ENCODE measurements at places on chromosomes 13 and 19.
A peak's percentile ranks its signal among the peaks of the same experiment; 100 is the strongest.

DNA sequence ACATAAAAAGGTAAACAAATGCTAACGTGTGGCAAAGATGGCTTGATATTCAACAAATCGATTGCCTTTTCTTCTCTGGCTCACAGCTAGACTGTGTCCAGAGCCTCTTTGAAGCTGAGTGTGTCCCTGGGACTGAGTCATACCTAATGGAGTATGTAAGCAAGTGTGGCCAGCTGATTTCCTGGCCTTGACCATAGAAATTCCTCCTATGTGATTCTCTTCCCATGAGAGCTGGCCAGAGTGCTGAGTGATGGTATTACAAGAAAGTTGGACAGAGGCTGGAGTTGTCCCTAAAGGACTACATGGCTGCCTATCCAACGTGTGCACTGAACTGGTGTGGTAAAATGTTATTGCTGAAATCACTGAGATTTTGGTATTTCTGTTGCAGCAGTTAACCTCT, 320.1 kb upstream of the SLC10A2 start:
- DNase-seq = no peak

GRCh38 chr13:101053301-101054093, 362.8 kb downstream of the NALCN start:
- DNase-seq = no peak

GRCh38 chr13:26017196-26017921, 34.5 kb downstream of the SHISA2 start:
- DNase-seq = no peak

DNA sequence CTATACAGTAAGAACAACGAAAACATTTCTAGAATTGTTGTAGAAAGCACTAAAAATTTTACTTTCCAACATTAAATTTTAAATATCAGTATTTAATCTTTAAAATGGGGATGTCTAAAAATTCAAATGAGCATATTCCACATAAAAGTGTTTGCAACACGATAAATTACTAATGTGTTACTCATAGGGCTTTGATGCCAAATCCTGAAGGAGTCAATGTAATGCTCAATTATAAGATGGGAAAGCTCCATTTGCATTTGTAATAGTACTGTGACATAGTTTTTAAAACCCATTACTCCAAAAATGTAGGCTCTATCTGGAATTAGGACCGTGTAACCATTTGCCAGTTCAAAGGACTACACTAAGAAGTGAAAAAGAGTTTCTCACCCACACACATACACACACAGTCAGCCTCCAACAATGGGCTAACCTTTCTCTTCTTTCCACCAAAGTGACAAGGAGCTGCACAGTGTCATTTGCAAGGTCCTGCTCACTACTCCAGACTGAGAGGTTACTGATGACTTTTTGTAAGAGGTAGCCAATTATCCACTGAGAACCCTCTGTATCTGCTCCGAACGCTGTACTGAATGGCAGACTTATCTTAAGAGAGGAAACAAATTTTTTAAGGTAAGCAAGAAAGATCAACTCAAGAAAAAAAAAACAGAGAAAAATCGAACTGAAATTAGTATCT, 26.1 kb upstream of the EEF1AKMT1 start:
- no peak for DNase-seq

GRCh38 chr13:41931337-41931736, 29.6 kb downstream of the VWA8 start:
- DNase-seq = no peak

DNA sequence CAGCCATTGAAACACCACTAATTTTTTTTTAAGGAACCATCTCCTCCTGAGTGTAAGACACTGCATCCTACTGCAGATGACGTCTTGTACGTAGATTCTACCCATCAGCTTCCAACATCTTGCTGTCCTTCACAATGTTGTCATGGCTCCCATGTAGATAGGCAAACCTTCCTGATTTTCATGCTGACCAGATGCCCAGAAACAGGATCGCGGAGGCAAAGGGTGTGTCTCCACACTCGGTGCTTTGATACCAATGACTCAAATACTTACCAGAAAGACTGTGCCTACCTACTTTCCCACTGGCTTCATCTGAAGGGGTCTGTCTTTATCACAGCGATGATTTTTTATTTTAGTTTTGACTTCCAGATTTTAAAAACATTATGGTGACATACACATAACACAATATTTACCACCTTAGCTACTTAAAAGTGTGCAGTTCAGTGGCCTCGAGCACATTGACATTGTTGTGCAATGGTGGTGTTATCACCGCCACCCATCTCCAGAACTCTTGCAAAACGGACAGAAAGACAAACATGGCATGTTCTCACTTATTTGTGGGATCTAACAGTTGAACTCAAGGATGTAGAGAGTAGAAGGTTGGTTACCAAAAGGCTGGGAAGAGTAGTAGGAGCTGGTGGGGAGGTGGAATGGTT, 94.0 kb upstream of the PEG3 start:
- no peak for DNase-seq

DNA sequence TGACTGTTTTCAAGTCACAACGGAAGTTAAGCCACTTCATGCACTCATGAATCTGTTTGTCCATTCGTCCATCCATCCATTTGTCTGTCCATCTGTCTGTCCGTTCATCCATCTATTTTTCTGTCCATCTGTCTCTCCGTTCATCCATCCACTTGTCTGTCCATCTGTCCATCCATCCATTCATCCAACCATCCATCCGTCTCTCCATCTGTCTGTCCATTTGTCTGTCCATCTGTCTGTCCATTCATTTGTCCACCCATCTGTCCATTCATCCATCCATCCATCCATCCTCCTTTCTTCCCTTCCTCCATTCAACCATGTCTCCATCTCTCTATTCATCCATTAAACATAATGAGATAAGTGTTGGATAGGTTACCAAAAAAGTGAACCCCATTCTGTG, 123.5 kb upstream of the UQCRFS1 start:
- DNase-seq = no peak

- no peak for DNase-seq
Measured at GRCh38 chr13:104833221-104833620, 1702.2 kb downstream of the EFNB2 start.

DNA sequence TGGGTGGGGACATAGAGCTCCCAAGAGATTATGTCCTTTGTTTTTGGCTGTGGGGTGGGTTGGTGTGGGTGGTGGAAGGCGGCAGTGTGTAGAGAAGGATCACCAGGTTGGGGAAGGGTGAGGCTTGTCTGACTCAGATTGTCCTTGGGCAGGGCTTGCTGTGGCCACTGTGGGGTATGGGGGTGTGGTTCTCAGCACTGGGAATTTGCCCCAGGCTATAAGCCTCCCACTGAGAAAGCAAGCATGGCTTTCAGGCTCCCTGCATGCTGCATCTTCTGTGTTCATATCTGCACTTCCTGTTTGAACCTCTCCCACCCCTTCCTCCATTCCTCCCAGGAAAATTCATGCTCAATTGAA, 34.9 kb downstream of the DNAJC15 start:
- DNase-seq = peak; percentile 51

- DNase-seq = no peak
Measured at GRCh38 chr13:109963384-109963783, 177.0 kb upstream of the IRS2 start.

DNA sequence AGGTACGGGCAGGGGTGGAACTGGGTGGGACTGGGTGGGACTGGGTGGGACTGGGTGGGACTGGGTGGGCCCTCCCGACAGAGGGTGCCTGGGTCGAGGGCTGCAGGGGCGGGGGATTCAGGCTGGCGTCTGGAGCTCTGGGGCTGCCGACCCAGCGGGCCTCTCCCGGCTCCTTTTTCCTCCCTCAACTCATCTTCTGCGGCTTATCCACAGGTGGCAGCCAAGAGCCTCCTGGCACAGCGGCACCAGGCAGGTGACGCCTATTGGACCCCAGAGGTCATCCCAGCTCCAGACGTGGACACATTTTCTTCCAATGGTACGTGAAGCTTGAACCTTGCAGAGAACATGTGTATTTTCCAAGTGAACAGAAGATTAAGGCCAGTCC, 533 bp downstream of the ZNF544 start:
- DNase-seq = peak; percentile 14

GRCh38 chr19:45503909-45504308, 3.4 kb upstream of the VASP start:
- no peak for DNase-seq

GRCh38 chr13:52846567-52847321, 1.7 kb downstream of the PCDH8 start:
- no peak for DNase-seq

DNA sequence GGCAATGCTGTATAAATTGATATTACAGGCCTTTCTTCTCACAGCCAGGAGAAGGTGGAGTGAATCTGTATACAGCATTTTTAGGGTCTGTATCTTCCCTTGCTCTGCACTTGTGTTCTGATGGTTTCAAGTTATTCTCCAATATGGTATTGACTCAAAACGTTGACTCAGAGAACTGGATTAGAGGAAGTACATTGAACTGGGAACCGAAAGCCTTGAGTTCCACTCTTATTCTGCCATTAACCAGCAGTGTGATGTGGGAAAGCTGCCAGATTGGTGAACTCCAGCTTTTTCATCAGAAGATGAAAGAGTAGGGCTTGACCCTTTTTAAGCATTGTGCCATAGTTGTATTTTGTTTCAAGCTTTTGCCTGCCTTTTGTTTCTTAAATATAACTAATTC, 167.7 kb downstream of the SPRY2 start:
- DNase-seq = no peak

- DNase-seq = peak; percentile 78
Measured at GRCh38 chr19:10000171-10000826, 10.0 kb downstream of the COL5A3 start.

DNA sequence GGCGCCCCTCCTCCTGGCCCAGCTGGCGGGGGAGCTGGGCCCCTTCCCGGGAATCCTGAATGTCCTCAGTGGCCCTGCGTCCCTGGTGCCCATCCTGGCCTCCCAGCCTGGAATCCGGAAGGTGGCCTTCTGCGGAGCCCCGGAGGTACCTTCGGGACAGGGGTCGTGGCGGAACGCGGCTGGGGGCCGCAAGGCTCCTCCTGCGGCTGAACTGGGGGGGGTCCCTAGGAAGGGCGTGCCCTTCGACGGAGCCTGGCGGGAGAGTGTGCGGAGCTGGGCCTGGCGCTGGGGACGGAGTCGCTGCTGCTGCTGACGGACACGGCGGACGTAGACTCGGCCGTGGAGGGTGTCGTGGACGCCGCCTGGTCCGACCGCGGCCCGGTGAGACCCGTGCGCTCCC, 8.6 kb downstream of the ALDH16A1 start:
- no peak for DNase-seq

GRCh38 chr19:54425382-54425723, 10.1 kb downstream of the TTYH1 start:
- DNase-seq = no peak

GRCh38 chr19:19568802-19569756, 31.0 kb downstream of the CILP2 start:
- no peak for DNase-seq

DNA sequence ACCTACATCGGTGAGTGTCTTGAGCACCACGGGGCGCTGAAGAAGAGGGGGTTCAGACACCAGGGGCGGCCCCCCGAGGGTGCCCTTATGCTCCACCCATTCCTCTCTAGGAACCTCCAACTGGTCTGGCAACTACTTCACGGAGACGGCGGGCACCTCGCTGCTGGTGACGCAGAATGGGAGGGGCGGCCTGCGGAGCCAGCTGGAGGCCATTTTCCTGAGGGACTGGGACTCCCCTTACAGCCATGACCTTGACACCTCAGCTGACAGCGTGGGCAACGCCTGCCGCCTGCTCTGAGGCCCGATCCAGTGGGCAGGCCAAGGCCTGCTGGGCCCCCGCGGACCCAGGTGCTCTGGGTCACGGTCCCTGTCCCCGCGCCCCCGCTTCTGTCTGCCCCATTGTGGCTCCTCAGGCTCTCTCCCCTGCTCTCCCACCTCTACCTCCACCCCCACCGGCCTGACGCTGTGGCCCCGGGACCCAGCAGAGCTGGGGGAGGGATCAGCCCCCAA, 12.1 kb downstream of the HIPK4 start:
- DNase-seq = no peak

GRCh38 chr13:41456768-41457588, at the start of gene RGCC:
TSS of gene RGCC (plus strand) at chr13:41457550. CDS start at chr13:41457708, 158 bp downstream.
- peak; percentile 80 for DNase-seq

- DNase-seq = no peak
Measured at GRCh38 chr19:51158474-51159129, 16.5 kb downstream of the SIGLEC7 start.

DNA sequence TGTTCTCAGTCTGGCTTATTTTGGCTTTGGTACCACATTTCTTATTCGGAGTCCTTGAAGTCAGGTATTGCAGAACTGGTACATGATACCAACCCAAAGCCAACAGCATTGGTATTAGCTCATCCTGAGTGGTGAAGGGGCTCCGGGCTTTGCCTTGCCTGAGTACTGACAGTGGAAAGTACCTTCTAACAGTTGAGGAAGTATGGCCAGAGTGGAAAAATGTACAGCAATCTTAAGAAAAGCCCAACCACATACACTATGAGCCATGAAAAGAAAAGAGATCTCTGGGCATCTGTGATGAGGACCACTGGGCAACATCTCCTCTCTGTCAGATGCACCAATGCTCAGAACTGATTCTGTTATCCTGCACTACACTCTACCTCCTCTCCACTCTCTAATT, 8.3 kb downstream of the LCP1 start:
- DNase-seq = no peak

GRCh38 chr13:73429701-73430100, 370.9 kb downstream of the KLF5 start:
- no peak for DNase-seq

- DNase-seq = no peak
Measured at GRCh38 chr19:3691372-3691716, 8.9 kb downstream of the PIP5K1C start.

DNA sequence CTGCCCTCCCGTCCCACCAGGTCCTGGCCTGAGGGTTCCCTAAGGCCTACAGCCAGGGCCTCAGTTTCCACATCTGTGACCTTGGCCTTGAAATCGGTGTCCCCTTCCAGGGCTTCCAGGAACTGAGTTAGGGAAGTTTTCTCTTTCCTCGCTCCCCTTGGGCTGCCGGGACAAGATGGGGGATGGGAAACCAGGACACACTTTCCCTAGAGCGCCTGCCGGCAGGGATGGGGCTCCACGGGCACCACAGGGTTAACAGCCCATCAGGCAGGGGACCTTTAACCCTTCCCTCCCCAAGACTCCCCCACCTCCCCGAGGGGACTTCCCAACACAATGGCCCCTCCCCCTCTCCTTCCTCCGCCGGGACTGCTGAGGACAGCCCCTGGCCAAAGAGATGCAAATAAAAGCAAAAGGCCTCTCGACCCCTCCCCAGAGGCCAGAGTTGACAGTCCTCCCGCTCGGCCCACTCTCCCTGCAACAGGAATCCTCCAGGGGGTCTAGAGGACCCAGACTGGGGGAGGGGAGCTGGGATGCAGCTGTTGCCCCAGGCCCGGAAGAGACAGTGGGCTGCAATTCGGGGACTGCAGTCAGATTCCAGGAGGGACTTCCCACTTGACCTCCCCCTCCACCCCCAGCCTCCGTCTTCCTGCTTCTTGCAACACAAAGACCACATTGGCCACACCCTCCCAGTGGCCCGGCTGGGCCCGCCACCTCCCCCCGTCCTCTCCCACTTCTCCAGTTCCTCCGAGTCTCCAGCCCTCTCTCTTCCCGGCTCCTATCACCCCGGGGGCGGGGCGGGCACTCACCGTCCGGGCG, 3.4 kb downstream of the BBC3 start:
- DNase-seq = peak; percentile 88

Data from left colon (tissue), 2 donors.